ENCODE measurements at places on chromosomes 6 and 20.
A peak's percentile ranks its signal among the peaks of the same experiment; 100 is the strongest.

DNA sequence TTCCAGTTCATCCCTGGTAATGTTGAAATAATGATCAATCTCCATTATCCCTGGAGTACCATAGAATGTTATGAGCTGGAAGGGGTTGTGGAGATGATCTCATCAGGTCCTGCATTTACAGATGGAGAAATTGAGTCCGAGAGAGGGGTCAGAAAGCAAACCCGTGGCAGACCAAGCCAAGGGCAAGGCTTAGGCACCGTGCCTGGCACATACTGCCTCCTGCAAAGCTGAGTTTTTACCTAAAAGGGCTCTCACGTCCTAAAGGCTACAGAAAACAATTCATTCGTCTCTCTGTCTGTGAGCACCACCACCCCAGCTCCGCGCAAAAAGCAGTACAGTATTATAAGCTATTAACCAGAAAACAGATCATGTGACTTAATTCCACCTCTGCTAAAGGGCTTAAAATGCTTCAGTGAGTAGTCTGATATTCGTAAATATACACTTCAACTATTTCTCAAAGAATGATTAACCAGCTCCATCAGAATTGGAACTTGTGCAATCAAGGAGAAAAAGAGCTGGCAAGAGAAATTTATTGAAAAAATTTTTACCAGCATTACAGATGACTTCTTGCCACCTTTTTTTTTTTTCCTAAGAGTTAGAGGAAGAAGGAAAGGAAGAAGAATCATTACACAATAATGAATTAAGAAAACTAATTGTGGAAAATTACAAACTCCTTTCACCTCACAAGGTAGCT lies 3.4 kb upstream of the PARD6B start:
- no peak for DNase-seq

GRCh38 chr20:50379991-50380696 lies 130.0 kb upstream of the PTPN1 start:
- DNase-seq: no peak

GRCh38 chr20:20582734-20583133 lies 129.7 kb downstream of the RALGAPA2 start:
- DNase-seq: no peak

GRCh38 chr20:44034451-44034850 lies 119.8 kb downstream of the TOX2 start:
- DNase-seq: peak; percentile 12

- DNase-seq: no peak
These were observed 289.4 kb upstream of the SASH1 start for GRCh38 chr6:148053209-148053608.

DNA sequence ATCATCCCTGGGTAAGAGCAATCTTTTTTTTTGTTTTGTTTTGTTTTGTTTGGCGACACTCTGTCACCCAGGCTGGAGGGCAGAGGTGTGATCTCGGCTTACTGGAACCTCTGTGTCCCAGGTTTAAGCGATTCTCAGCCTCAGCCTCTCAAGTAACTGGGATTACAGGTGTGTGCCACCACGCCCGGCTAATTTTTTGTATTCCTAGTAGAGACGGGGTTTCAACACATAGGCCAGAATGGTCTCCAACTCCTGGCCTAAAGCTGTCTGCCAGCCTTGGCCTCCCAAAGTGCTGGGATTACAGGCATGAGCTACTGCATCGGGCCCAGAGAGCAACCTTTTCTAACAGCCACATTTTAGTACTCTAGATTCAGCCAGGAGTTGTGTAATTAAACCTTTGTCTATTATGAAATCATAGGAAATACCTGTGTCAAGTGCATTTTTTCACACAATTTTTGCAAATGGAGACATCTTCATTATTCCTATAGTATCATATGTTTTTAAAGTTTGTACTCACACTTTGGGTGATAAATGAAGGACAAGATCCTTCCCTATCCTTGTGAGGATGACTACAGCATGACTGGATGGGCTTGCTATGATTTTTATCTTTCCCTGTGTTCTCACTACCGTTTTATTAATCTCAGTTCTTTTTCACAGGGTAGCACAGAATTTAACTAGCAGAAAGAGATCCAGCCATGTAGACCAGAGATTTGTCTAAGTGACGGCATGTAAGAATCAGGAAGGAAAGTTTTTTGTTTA lies 82.6 kb downstream of the OR2B2 start:
- no peak for DNase-seq

- DNase-seq: no peak
These were observed 969.1 kb downstream of the KIF16B start for GRCh38 chr20:15603978-15604805.

- DNase-seq: no peak
These were observed 527.9 kb downstream of the DHX35 start for GRCh38 chr20:39489986-39490560.

DNA sequence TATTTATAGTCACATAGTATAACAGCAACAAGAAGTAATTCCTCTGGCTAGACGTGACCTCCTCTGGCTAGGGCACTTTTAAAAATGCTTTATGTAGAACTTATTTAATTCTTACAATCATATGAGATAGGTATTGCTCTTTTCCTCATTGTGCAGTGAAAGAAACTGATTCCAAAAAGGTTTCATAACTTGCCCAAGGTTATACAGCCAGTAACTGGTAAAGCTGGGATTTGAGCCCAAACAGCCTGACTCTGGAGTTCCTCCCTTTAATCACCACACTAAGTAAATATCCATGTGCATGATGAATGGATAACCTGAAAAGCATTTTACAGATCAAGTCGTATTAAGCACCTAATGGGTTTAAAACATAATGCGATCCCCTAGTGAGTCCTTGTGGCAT lies 214.6 kb downstream of the PRL start:
- DNase-seq: no peak

GRCh38 chr20:1718604-1719384 lies 61.2 kb upstream of the SIRPG start:
- no peak for DNase-seq

DNA sequence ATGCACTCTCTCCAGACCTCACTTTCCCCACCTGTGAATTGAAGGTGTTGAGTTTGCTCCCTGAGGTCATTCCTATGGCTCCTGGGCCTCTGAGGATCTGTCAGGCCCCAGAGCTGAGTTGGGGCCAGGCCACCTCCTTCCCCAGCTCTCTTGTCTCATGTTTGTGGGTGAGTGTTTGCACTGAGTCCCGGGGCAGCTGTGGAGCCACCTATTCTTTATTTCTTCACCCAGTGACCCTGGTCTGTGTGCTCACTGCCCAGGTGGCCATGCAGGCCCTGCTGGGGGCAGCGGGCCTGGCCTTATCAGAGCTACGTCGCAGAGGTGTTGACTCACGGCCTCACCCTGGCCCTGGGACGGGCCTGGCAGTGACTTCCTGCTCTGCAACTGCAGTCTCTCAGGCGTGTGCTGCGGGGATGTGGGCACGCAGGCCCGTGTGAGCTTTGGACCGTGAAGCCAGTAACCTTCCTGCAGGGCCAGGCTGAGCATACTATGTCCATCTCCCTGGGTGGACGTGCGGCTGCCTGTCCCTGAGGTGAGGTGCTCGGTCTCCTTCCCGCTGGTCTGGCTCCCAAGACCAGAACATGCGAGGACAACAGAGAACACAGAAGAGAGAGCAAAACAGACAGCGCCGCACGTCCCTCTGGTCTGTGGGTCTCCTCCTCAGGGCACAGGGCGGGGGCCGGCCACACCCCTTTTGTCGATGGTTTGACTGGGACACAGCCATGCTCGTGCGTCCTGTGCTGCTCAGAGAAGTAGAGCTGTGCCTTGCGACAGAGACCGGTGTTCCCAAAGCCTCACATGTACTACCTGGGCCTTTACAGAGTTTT lies 12.1 kb downstream of the TMEM181 start:
- no peak for DNase-seq

GRCh38 chr20:58711266-58712051 lies 18.9 kb downstream of the NPEPL1 start:
- no peak for DNase-seq

GRCh38 chr6:13259393-13259792 lies 68.9 kb downstream of the TBC1D7 start:
- DNase-seq: no peak
